ENCODE measurements at places on chromosomes 1 and 21. TPM values are rescaled to one million over a fixed set of nuclear protein-coding genes. Genes with fewer than 3 reads are reported as not detected.

The C4BPA gene
- not detected for total RNA-seq

The DNALI1 gene
- 3.5 TPM for total RNA-seq

The MANEAL gene
- 0.72 TPM for total RNA-seq

The GSTM3 gene
- 81.9 TPM for total RNA-seq

The RCOR3 gene
- total RNA-seq: 14.2 TPM

The S100A8 gene
- not detected for total RNA-seq

The FCRL1 gene
- total RNA-seq: not detected

The DPT gene
- total RNA-seq: not detected

The APCS gene
- not detected for total RNA-seq

The LDLRAD1 gene
- total RNA-seq: not detected

The ZNF593 gene
- 89.3 TPM for total RNA-seq

The TNFAIP8L2 gene
- total RNA-seq: not detected

The CACNA1S gene
- total RNA-seq: not detected

The GPA33 gene
- total RNA-seq: not detected

The MIA3 gene
- total RNA-seq: 11.8 TPM

The NME7 gene
- 50.9 TPM for total RNA-seq

The AGO4 gene
- total RNA-seq: 4.3 TPM

The CFAP141 gene
- total RNA-seq: not detected

The MYOM3 gene
- 1.7 TPM for total RNA-seq

The LCK gene
- 8.2 TPM for total RNA-seq

The LRRN2 gene
- total RNA-seq: 5.4 TPM

The CD84 gene
- not detected for total RNA-seq

The OR2L13 gene
- not detected for total RNA-seq

The ZNF683 gene
- total RNA-seq: not detected

The SLC6A9 gene
- 4.1 TPM for total RNA-seq

The ADAMTS1 gene
- total RNA-seq: 55.6 TPM

The NBPF26 gene
- total RNA-seq: 17.0 TPM

The IBA57 gene
- total RNA-seq: 2.0 TPM

The RAB25 gene
- 47.5 TPM for total RNA-seq

The MXRA8 gene
- total RNA-seq: 137 TPM

The RGS18 gene
- not detected for total RNA-seq

The PLA2G2D gene
- total RNA-seq: not detected

The C1orf115 gene
- total RNA-seq: 5.5 TPM

The TACSTD2 gene
- total RNA-seq: 219 TPM

The PTAFR gene
- 2.7 TPM for total RNA-seq

All from epithelial cell of proximal tubule (primary cell).